ENCODE measurements at places on chromosomes 1 and 21.

DNA sequence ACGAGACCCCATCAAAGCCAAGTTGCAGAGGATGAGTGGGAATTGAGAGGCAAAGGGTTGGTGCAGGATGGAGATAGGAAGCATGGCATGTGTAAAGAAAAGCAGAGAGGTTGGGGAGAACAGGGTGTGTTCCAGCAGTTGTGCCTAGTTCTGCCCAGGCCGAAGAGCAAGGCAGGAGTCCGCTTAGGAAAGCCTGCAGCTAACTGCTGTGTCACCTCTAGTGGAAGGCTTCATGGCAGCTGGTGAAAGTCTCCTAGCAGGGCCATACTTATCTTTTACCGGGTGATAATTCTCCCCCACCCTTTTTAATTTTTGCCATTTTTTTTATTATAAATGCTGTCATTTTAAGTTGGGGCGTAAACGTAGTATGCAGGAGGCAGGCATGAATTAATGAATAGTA is 93.6 kb downstream of the NFIA start:
- no peak for DNase-seq

GRCh38 chr1:64877598-64877997 is 88.8 kb downstream of the JAK1 start:
- no peak for DNase-seq

DNA sequence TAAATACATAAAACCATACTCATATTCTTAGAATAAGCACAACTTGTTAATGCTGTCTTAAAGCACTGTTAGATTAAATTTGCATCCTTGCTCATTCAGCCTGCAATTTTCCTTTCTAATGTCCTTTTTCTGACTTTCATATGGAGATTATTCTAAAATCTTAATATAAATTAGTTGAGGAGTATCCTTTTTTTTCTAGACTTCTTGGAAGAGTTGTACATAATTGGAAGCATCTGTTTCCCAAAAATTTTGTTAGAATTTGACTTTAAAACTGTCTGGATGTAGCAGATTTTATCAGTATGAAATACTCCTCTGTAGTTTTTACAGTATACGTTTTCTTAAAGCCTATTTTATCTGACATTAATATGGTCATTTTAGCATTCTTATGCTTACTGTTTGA is 9.7 kb downstream of the KIFAP3 start:
- no peak for DNase-seq

DNA sequence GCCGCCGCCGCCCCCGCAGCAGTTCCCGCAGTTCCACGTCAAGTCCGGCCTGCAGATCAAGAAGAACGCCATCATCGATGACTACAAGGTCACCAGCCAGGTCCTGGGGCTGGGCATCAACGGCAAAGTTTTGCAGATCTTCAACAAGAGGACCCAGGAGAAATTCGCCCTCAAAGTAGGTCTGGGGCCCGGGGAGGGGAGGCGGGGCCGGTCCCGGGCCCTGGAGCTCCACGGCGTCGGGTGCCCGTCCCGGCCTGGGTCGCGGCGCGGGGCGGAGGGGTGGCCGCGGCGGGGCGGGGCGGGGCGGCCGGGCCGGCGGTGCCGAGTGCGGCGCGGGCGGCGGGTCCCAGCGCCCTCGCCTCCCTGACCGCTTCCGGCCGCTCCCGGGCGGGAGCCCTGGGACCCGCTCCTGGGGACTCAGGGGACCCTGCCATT is 646 bp downstream of the MAPKAPK2 start:
- DNase-seq: no peak

DNA sequence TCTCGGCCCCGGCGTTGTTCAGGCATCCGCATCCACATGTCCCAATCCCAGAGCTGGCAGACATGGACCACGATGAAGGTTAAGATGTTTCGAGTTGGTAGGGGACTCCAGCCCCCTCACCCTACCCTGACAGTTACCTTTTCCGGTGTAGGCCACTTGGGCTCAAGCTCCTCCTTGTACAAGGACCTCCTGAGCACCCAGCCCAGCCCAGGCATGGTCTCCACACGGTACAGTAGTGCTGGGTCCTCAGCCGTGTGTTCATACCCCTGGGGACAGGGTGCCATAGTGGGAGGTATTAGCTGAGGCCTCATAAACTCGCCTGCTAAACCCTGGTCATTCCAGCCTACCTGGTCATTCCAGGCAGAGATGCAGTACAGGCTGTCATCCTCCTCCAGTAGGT is 6.1 kb downstream of the POMGNT1 start:
- no peak for DNase-seq

- DNase-seq: no peak
Observed at GRCh38 chr1:5151511-5151910, 497.1 kb downstream of the AJAP1 start.

- DNase-seq: no peak
Observed at GRCh38 chr1:20255666-20256065, 35.0 kb upstream of the VWA5B1 start.

GRCh38 chr1:212966616-212967015 is 16.3 kb downstream of the VASH2 start:
- no peak for DNase-seq

DNA sequence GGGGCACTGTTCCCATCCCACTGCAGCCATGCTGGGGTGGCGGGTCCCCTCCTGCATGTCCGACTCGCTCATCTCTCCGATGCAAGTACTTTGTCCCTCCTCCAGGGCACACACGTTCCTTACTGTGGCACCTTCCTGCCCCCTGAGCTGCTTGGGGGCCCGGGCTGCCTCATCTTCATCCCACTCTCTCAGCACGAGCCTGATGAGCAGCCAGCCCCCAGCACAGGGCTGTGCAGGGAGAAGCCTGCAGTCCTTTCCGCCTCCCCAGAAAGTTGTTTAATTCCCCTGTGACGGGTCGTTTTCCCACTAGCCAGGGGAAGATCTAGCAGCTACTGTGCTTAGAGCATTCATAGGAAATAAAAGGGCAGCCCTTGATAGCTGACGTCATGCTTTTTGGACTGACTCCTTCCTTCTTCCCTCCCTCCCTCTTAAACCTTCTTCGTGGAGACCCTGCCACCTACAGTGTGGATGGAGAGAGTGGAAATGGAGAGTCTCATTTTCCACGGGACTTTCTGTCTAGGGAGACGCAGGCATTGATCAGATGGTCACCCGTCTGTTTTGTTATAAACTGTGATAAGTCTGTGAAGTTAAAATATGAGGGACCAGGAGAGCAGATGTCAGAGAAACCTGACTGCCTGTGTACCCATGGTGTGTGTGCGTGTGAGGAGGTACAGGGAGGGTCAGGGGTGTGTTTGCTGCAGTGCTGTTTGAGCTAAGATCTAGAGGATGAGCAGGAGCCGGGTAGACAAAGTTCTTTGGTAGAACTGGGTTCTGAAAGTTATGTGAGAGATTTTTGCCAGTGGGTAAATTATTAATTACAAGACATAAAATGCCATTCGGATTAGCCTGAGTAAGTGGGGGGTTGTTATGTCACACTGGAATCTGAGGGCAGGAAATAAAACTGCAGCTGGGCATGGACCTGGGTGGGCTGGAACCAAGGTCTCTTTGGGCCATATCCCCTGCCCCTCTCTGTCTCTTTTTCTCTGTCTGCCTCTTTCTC is 34.3 kb downstream of the GPR137B start:
- no peak for DNase-seq

DNA sequence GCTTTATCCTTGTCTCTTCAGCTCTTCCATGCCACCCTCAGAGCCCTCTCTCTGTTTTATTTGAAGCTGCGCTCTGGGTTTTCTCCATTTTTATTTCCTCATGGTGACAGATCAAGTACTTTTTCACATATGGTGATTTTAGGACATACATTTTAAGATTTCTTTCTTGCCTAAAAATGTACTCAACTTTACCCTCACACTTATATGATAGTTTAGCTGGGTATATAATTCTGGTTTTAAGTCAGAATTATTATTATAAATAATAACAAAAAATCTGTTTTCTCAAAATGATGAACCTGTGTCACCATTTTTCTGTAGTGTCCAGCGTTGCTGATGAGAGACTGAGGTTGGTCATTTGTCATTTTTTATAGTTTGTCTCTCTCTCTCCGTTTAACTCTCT is 754 bp upstream of the KRTAP10-5 start:
- DNase-seq: no peak

- no peak for DNase-seq
Observed at GRCh38 chr1:81032973-81033425, 767.7 kb upstream of the ADGRL2 start.

DNA sequence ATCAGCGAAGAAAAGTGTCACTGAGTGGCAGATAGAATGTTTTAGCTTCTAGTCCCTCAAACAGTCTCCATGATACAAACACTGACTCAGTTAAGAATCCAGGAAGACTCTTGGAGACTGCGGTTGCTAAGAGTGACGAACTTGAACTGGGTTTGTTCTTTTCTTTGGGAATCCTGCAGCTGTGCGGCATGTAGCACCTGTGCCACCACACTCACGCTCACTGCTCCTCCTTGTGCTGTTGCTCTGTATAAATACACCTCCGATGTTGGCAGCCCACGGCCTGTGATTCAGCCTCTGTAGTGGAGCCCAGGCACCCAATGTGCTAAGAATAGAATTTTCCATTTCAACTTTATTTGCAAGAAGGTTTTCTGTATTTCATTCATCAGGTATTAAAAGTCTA is 5.5 kb upstream of the PPIE start:
- DNase-seq: no peak

GRCh38 chr1:200183637-200184036 is 156.1 kb downstream of the NR5A2 start:
- DNase-seq: no peak

DNA sequence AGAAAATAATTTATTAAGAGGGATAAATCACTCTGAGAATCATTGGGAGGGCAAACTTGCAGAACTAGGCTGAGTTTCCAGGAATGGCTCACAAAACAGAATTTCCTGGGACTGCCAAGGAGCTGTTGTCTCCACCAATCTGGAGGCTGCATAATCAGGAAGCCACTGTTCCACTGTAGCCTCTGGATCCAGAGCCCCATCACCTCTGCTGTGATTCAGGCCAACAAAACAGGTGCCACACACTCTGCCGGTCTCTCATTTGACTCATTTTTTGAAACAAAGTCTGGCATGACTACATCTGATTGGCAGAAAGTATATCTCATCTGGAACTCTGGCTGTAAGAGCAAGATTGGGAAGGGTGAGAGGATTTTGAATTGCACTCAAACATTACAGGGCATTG is 178.9 kb upstream of the C1orf105 start:
- DNase-seq: no peak

- no peak for DNase-seq
Observed at GRCh38 chr1:97508653-97509218, 412.1 kb downstream of the DPYD start.

DNA sequence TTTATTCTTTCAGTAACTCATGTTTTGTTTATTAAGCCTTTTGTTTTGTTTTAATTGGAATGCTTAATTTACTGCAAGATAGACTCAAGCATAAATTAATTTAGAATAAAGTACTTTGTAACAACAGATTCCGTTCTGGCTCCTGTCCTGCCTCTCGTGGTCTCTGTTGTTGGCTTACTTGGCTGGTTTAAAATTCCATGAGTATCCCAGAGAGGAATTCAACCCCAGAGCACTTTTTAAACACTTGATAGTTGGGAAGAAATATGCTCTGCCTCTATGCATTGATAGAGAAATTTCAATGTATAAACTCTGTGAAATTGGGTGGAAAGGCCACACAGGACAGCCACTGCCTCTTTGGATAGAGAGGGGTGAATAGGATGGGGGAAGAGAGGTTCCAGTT is 89.7 kb downstream of the ATP5PO start:
- no peak for DNase-seq

DNA sequence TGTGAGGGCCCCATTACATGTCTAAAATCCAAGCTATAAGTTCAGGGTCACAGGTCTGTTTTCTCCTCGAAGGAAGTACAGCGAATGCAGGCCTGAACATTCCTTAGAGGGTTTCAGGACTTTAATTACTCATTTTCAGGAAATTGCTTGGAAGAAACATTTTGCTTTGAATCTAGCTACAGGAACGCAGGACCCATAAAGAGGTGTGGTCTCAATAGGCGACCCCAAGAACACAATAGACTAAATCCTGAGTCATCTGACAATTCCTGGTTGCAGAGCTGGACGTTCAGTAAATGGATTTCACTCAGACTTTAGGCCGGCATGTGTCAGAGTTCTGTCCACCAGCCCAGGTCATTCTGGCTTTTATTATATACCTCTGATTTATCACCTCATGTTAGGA is 1.0 kb upstream of the ERG start:
- no peak for DNase-seq

DNA sequence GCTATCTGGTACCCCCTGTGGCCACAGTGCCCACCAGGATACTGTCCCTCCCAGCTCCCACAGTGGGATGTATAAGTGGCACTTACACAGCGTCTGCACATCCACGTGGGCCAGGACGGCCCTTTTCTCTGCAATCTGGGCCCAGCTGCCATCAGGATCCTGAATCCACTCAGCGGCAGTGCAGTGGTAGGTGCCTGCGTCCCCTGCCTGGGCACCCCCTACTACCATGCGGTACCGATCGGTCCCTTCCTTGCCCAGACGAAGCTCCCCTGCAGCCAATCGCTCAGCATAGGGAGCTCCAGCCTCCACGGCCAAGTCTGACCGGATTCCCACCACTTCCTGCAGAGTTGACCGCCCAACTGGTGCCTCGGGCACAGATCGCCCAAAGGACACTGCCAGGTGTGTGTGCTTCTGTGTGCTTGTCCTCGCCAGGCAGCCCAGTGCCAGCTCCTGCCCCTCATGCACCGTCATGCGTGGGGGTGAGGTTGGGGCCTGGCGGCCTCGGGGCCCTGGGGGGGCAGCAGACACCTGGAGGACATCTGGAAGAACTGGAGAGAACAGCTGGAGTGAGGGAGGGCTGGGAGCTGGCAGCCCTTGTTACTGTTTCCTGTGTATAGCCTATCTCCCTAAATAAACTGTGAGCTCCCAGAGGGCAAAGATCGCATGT is 4.7 kb downstream of the IGSF8 start:
- DNase-seq: no peak

DNA sequence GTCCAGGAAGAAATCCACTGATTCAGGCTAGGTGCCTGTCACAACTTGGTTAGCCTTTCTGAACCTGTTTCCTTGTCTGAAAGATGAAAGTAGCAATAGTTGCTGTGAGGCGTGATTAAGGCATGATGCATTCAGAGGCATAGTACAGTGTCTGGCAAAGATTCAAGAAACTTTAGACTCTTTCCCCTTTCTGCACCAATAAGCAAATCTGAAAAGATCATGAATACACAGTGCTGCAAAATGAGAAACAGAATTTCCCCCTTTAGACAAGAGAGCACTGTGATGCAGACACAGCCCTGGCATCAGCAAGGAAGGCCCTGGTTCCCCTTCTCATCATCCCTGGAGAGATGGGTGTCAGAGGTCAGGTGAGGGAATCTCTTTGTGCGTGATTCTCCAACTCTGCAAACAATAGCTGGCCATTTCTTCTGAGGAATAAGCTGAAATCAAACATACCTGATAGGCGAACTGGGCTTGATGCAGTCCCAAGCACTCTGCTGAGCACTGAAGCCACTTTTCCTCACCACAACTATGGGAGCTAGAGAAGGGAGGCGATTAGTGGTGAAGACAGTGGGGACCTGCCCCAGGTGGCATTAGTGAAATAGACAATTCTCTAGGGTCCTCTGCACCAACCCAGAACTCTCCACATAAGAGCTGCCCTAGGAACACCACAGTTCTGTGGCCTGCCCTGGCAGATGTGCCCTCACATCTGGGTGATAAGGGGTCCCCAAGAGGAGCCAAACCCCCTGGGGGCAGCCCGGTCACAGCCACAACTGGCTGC is 41.7 kb downstream of the ITPKB start:
- no peak for DNase-seq
